Renal cortex interstitium (tissue), 15 donors: ENCODE measurements at places on chromosomes 1 and 21. TPM values are rescaled to one million over a fixed set of nuclear protein-coding genes. Genes with fewer than 3 reads are reported as not detected.

- no peak for DNase-seq
These were observed 24.6 kb upstream of the RUNX3 start for GRCh38 chr1:24954631-24955030.

The HSD11B1 gene
- 0.32 TPM for polyA plus RNA-seq

DNA sequence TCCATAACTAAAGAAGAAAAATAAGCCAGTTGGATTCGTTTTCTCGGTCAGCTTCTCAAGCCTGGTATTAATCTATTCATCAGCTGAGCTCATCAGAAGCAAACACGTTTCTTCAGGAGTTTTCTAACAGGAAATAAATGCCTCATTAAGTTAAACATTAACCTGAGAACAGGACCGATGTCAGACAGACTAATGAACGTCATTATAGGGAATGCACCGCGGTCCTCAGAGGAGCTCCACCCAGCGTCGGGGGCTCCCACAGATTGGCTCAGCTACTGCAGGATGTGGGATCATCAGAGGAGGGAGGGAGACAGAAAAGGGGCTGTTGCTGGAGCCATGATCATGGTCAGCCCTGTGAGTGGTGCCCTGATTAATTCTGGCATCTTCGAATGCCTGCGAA, 615.4 kb downstream of the PTPRU start:
- DNase-seq, result no peak

The RPS27 gene
- polyA plus RNA-seq, result 2,539 TPM

GRCh38 chr1:164006621-164007020, 552.4 kb upstream of the PBX1 start:
- DNase-seq, result no peak

GRCh38 chr1:157691285-157691920, 9.2 kb downstream of the FCRL3 start:
- no peak for DNase-seq

The CSMD2 gene
- 1.0 TPM for polyA plus RNA-seq

DNA sequence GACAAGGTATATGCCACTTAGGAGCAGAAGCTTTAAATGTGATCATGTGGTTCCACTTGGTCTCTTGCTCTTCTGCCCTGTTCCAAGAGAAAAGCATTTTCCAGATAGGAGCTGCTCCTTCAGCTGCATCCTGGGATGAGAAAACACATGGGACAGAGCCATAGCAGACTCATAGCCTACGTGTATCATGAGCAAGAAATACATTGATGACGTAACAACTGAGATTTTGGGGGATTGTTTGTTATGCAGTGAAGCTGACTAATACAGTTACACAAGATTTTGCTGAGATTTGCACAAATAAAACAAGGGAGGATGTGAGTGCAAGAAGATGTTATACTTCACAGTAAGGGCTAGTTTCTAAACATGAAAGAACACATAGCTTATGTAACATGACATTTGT, 36.0 kb upstream of the IRF2BP2 start:
- no peak for DNase-seq
